ENCODE measurements at places on chromosomes 4 and X. TPM values are rescaled to one million over a fixed set of nuclear protein-coding genes. Genes with fewer than 3 reads are reported as not detected.

The ATOH1 gene
- polyA plus RNA-seq, result not detected

The FMR1 gene
- 70.8 TPM for polyA plus RNA-seq

The MAGEB10 gene
- polyA plus RNA-seq, result not detected

The KIT gene
- polyA plus RNA-seq, result 1.1 TPM

The ZNF732 gene
- polyA plus RNA-seq, result not detected

The RHOXF2 gene
- polyA plus RNA-seq, result not detected

The USP51 gene
- 1.4 TPM for polyA plus RNA-seq

The RAB39B gene
- polyA plus RNA-seq, result 26.2 TPM

The NLGN3 gene
- polyA plus RNA-seq, result 11.7 TPM

The TGIF2LX gene
- not detected for polyA plus RNA-seq

The CFP gene
- polyA plus RNA-seq, result 2.7 TPM

The RIBC1 gene
- 2.2 TPM for polyA plus RNA-seq

The TCEAL7 gene
- polyA plus RNA-seq, result 193 TPM

The DRD5 gene
- polyA plus RNA-seq, result 0.46 TPM

The PLAC1 gene
- polyA plus RNA-seq, result not detected

The SPANXN3 gene
- not detected for polyA plus RNA-seq

The CTAG1A gene
- polyA plus RNA-seq, result not detected

The RBM46 gene
- polyA plus RNA-seq, result 0.09 TPM

The HDX gene
- polyA plus RNA-seq, result 2.1 TPM

The MAGEA3 gene
- not detected for polyA plus RNA-seq

The PAGE5 gene
- not detected for polyA plus RNA-seq

The GPC4 gene
- 1.5 TPM for polyA plus RNA-seq

The TMEM184C gene
- 48.8 TPM for polyA plus RNA-seq

The CWH43 gene
- polyA plus RNA-seq, result not detected

The CSAG2 gene
- not detected for polyA plus RNA-seq

The RNF175 gene
- polyA plus RNA-seq, result 37.8 TPM

The ZCCHC12 gene
- polyA plus RNA-seq, result 146 TPM

The KLHL34 gene
- not detected for polyA plus RNA-seq

The GRIA3 gene
- polyA plus RNA-seq, result 7.8 TPM

The CSN1S1 gene
- not detected for polyA plus RNA-seq

The PABPC1L2A gene
- polyA plus RNA-seq, result 0.56 TPM

The RAB9B gene
- 50.6 TPM for polyA plus RNA-seq

All from neural cell (in vitro differentiated cells).